ENCODE measurements at places on chromosomes 12 and 14. TPM values are rescaled to one million over a fixed set of nuclear protein-coding genes. Genes with fewer than 3 reads are reported as not detected.

DNA sequence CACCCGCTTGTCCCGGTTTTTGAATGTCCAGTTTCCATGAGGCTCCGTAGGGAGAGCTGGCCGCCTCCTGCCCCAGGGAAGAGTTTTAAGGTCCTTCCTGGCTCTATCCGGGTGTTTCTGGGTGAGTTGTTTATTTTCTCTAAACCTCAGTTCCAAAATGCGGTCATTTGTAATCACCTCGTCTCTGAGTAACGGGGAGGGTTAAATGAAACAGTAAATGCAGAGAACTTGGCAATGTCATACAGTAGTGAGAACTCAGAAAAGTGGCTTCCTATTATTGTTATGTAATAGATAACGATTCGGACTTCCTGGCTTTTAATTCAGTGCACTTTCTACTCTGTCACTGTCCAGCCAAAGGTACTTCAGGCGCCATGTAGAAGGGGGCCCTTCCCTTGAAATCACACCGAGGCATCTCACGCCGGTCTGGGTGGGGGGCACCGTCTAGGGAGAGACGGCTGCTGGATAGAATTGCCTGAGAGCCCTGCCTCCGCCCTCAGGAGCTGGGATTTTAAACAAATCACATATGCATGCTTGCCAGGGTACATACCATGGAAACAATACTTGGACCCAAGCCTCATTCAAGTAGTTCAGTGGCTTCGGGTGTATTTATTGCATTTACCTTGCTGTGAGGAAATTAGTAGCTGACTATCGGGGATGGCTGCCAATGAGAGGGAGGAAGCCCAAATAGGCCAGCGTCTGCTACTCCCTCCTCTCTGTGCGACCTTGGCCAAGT is 26.4 kb downstream of the NOS1 start:
- peaks cover 22% of the 10 kb centered on the region for H3K27me3 ChIP-seq
- no peak overlapping the region for H3K4me3 ChIP-seq
- no peaks in the 10 kb centered on the region for H3K4me1 ChIP-seq
- DNase-seq = no peak

DNA sequence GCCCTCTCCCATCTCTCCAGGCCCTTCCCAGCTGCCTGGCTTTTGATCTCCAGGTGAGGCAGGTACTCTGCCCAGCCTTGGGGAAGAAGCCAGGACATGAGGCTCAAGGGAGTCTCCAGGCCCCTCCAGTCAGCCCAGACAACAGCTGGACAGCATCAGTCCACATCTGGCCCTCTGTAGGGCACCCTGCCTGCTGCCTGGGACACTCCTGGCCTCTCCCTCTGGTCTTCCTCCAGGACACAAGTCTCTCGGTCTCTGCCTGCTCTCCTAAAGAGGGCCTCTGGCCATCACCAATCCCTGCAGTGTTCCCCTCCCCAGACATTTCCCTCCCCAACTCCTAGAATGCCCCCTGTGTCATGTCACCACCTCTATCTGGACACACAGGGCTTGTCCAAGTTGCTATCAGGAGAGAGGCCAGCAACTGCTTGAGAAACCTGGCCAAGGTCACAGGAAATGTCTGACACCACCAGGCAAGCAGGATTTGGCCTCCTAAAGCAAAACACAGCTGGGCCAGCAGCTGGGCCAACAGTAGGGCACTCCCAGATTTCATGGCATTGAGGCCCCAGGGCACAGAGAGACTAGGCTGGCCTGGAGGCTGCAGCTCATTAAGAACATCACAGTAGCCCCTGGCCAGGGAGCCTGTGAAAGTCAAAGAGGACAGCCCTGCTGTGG is 29.0 kb downstream of the LTBP2 start:
- no peak for DNase-seq
- no peaks in the 10 kb centered on the region for H3K36me3 ChIP-seq
- no peaks in the 10 kb centered on the region for H3K27me3 ChIP-seq
- peaks cover 12% of the 10 kb centered on the region for H3K4me1 ChIP-seq
- H3K27ac ChIP-seq = no peak overlapping the region

GRCh38 chr12:54549774-54550451 is 512 bp downstream of the PDE1B start:
- H3K27me3 ChIP-seq = peaks cover 40% of the 10 kb centered on the region
- peaks cover 15% of the 10 kb centered on the region for H3K4me1 ChIP-seq
- peak overlapping the region; percentile 42 for H3K4me3 ChIP-seq
- H3K27ac ChIP-seq = no peak overlapping the region
- peak; percentile 13 for DNase-seq
- no peaks in the 10 kb centered on the region for H3K36me3 ChIP-seq

GRCh38 chr14:24277071-24277470 is 5.7 kb upstream of the RABGGTA start:
- no peak overlapping the region for H3K4me3 ChIP-seq
- H3K27me3 ChIP-seq = no peaks in the 10 kb centered on the region
- no peaks in the 10 kb centered on the region for H3K36me3 ChIP-seq
- H3K27ac ChIP-seq = no peak overlapping the region
- no peak for DNase-seq

DNA sequence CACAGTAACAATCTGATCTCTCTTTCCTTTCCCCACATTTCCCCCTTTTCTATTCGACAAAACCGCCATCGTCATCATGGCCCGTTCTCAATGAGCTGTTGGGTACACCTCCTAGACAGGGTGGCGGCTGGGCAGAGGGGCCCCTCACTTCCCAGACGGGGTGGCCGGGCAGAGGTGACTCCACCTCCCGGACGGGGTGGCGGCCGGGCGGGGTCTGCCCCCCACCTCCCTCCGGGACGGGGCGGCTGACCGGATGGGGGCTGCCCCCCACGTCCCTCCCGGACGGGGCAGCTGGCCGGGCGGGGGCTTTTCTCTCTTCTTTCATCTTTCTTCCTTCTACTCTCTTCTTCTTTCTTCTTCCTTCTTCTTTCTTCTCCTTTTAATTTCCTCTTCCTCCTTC is 1.3 kb upstream of the NUBPL start:
- DNase-seq = no peak
- no peaks in the 10 kb centered on the region for H3K27me3 ChIP-seq
- H3K36me3 ChIP-seq = no peaks in the 10 kb centered on the region
- H3K4me3 ChIP-seq = no peak overlapping the region
- no peak overlapping the region for H3K27ac ChIP-seq

GRCh38 chr14:51002406-51002999 is 58.2 kb upstream of the PYGL start:
- no peak overlapping the region for H3K27ac ChIP-seq
- H3K27me3 ChIP-seq = no peaks in the 10 kb centered on the region
- no peak for DNase-seq

- no peak overlapping the region for H3K4me3 ChIP-seq
- no peak for DNase-seq
- no peak overlapping the region for H3K27ac ChIP-seq
- no peaks in the 10 kb centered on the region for H3K4me1 ChIP-seq
- H3K36me3 ChIP-seq = no peaks in the 10 kb centered on the region
Measured at GRCh38 chr14:100669468-100669867, 57.2 kb upstream of the DLK1 start.

- no peaks in the 10 kb centered on the region for H3K27me3 ChIP-seq
- H3K4me1 ChIP-seq = no peaks in the 10 kb centered on the region
- no peak for DNase-seq
- H3K4me3 ChIP-seq = no peak overlapping the region
- H3K36me3 ChIP-seq = no peaks in the 10 kb centered on the region
Measured at GRCh38 chr12:95774311-95775045, 16.1 kb downstream of the NTN4 start.

DNA sequence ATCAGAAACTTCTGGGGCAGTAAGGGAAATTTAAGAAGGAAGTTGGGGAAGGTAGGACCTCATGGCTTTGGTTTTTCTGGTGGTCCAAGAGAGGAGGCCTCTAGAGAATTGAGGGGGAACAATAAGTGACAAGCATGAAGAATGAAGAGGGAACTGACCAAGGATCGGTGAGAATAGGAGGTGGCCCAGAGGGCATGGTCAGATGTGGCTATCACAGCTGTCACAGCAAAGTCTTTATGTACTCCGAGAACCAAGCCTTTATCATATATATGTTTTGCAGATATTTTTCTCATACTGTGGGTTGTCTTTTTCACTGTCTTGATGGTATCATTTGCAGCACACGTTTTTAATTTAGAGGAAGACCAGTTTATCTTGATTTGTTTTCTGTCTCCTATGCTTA is 64.3 kb downstream of the PPP2R5C start:
- peaks cover 52% of the 10 kb centered on the region for H3K36me3 ChIP-seq
- peak overlapping the region; percentile 95 for H3K27ac ChIP-seq
- no peak for DNase-seq
- H3K4me3 ChIP-seq = peak overlapping the region; percentile 21
- H3K27me3 ChIP-seq = no peaks in the 10 kb centered on the region
- H3K4me1 ChIP-seq = peaks cover 49% of the 10 kb centered on the region

DNA sequence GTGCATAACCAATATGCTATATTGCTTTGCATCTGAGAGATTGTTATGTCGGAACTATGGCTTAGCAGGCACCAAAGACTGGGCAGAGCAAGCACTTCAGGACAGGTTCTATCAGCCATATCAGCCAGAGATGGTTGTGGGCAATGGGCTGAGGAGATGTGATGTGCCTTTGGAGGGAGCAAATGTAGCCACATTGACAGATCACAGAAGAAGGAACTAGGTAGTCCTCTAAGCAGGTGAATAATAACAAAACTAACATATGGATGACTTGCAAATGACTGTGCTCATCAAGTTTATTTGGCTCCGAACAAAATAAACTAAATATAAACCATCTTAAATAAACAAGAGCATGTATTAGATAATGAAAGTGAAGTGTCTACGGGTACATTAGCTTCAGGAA is 291.7 kb downstream of the RMST start:
- no peak overlapping the region for H3K4me3 ChIP-seq
- H3K27me3 ChIP-seq = no peaks in the 10 kb centered on the region
- H3K36me3 ChIP-seq = no peaks in the 10 kb centered on the region
- H3K4me1 ChIP-seq = no peaks in the 10 kb centered on the region

- peak; percentile 10 for DNase-seq
- H3K27me3 ChIP-seq = no peaks in the 10 kb centered on the region
- no peak overlapping the region for H3K4me3 ChIP-seq
- H3K4me1 ChIP-seq = no peaks in the 10 kb centered on the region
- no peaks in the 10 kb centered on the region for H3K36me3 ChIP-seq
Measured at GRCh38 chr14:104094709-104095425, 9.4 kb downstream of the ASPG start.

GRCh38 chr12:69324797-69325466 is 23.2 kb upstream of the LYZ start:
- H3K36me3 ChIP-seq = no peaks in the 10 kb centered on the region
- no peaks in the 10 kb centered on the region for H3K4me1 ChIP-seq
- no peak overlapping the region for H3K4me3 ChIP-seq
- H3K27me3 ChIP-seq = no peaks in the 10 kb centered on the region
- DNase-seq = no peak

DNA sequence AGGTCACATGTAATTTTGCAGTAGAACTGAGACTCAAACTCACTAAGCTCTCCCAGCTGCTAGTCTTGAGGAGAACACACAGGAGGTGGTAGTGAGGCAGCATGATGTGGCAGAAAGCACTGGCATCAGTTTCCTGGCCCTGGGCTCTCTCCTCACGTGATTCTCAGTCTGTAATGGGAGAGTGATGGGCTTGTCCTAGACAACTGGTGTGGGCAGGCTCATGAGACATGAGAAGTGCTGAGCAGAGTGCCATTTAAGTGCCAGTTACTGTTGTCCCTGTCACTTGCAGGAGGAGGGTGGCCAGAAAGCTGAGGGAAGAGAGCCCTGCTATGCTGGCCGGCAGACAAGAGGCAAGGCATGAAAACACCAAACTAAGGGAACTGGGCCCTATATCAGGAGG is 48.5 kb upstream of the OVCH1 start:
- no peaks in the 10 kb centered on the region for H3K27me3 ChIP-seq
- H3K27ac ChIP-seq = no peak overlapping the region
- no peak for DNase-seq
- no peaks in the 10 kb centered on the region for H3K4me1 ChIP-seq
- no peak overlapping the region for H3K4me3 ChIP-seq

- peaks cover 39% of the 10 kb centered on the region for H3K4me1 ChIP-seq
- no peaks in the 10 kb centered on the region for H3K27me3 ChIP-seq
- no peak for DNase-seq
- peak overlapping the region; percentile 88 for H3K27ac ChIP-seq
- H3K36me3 ChIP-seq = peaks cover 17% of the 10 kb centered on the region
Measured at GRCh38 chr12:54411391-54412241, 7.5 kb downstream of the ITGA5 start.

DNA sequence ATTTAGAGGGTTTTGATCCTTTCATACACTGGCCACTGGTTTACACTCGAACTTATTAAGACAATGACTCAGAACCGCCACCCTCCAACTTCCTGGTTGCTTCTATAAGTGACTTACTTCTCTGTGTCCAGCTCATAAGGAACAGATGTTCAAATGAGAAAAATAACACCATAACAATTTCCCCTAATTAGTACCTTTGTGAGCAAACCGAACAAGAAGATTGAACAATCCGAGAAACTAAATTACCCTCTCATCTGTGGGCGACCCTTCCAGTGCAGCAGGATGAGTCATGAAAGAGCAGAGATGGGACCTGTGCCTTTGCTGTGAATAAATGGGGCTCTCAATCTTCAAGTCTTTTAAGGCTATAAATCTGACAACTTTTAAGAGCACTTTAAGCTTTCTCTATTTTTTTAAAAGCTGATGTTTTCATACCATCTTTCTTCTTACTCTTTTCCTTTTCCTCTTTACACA is 146.8 kb upstream of the RASSF8 start:
- H3K36me3 ChIP-seq = no peaks in the 10 kb centered on the region
- H3K4me3 ChIP-seq = no peak overlapping the region
- no peaks in the 10 kb centered on the region for H3K4me1 ChIP-seq
- no peak for DNase-seq
- no peak overlapping the region for H3K27ac ChIP-seq
- H3K27me3 ChIP-seq = no peaks in the 10 kb centered on the region

DNA sequence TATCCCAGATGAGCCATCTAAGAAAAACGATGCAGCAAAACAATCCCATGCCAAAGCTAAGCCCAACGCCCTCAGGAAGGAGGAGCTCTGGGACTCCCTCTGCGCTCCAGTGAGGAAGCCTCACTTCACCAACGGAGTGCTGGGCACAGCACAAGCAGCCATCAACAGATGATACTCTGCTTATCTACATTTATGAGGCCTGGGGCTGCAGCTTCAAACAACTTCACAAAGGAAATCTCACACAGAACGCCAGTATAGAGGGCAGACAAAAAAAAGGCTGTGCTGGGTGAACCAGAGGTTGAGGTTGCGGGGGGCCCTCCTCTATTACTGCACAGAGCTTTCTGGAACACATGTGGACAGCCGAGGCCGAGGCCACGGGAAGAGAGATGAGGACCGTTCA is 34.9 kb upstream of the GPR68 start:
- H3K36me3 ChIP-seq = peaks cover 84% of the 10 kb centered on the region
- peaks cover 5% of the 10 kb centered on the region for H3K4me1 ChIP-seq
- no peak overlapping the region for H3K27ac ChIP-seq
- no peak overlapping the region for H3K4me3 ChIP-seq
- DNase-seq = no peak

DNA sequence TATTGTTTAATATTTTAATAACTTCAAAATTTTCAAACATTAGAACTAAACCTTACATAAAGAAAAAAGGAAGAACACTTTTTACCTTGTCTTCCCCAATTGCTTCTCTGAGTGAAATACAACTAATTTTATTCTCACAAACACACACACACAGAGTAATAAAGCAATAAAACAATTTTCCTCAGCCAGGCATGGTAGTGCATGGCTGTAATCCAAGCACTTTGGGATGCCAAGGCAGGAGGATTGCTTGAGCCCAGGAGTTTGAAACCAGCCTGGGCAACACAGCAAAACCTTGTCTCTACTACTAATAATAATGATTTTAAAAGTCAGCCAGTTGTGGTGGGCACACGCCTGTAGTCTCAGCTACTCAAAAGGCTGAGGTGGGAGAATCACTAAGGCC is 13.1 kb downstream of the PPP1R12A start:
- no peaks in the 10 kb centered on the region for H3K36me3 ChIP-seq
- no peak for DNase-seq
- H3K4me3 ChIP-seq = no peak overlapping the region
- peaks cover under 1% of the 10 kb centered on the region for H3K4me1 ChIP-seq

Gene CLEC4E
- total RNA-seq = 0.19 TPM

Gene CFAP251
- 1.2 TPM for total RNA-seq

Gene KIF5A
- 0.05 TPM for total RNA-seq

Gene LRRK2
- total RNA-seq = 5.1 TPM
